Body of pancreas (tissue), 4 donors: ENCODE measurements at places on chromosomes 2 and 18.

GRCh38 chr2:220915092-220915623, 656.9 kb downstream of the EPHA4 start:
- no peak for DNase-seq

- no peak for DNase-seq
Measured at GRCh38 chr18:45066210-45066609, 385.5 kb downstream of the SETBP1 start.

- DNase-seq, result peak; percentile 60
Measured at GRCh38 chr2:175203621-175204496, 22.3 kb upstream of the ATP5MC3 start.

- DNase-seq, result no peak
Measured at GRCh38 chr2:222747526-222748160, 76.2 kb downstream of the MOGAT1 start.

DNA sequence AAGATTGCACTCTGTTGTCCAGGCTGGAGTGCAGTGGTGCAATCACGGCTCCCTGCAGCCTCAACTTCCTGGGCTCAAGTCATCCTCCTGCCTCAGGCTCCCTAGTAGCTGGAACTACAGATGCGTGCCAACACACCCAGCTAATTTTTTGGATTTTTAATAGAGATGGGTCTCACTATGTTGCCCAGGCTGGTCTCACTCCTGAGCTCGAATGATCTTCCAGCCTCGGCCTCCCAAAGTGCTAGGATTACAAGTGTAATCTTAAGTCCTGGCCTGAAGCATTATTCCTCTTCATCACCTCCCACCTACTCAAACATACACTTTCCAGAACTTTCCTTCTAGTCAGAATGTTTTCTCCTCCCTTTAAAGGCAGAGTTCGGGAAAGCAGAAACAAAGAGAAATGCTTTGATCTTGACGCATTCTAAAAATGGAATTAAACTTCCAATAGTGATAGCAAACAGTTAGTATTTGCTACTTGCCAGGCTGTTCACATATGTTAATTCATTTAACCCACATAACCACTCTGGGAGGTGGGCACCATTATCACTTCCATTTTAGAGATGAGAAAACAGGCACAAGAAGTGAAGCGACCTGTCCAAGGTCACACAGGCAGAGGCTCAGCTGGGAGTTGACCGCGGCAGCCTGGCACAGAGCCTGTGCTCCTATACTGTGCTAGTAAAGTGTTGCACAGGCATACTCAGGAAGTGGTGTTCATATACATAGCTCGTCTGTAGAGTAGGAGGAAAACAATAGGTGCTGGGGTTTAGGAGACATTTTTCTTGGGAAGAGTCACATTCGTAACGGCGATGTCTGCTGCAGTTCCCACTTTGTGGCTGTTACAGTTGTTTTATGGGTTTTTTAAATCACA, 24.6 kb downstream of the TEX44 start:
- no peak for DNase-seq

DNA sequence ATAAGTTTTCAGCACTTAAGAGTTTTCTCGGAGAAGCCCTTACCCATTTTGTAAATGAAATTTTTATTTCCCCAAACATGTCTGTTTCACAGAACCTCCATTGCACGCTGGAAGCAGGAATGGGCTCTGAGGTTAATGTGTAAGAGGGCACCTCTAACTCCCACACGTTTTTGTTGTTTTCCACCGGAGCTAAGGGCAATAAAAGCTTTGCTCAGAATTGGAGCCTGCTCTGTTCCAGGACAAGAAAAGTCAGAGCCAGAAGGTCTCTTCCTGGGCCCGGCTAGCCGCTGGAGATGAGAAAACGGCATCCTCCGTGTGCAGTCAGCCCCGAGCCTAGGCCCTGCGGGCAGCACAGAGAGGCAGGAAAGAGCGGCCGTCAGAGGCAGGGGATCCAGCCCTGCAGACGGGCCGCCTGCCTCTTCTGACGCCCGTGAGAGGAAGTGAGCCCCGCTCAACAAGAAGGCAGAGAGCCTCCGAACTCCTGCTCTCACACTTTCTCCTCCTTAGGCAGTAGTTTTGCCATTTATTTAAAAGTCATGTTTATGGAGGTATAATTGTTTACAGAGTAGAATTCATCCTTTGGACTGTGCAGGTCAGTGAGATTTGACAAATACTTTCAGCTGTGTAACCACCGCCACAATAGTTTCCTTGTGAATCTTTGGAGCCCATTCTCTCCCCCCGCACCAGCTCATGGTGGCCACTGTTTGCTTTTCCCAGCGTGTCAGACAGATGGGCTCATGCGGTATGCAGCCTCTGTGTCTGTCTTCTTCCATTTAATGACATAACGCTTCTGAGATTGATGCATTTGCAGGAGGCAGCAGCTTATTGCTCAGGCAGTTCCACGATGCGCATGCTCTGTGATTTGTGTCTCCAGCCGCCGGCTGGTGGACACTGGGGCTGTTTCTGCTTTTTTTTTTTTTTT, 117.3 kb downstream of the GALR1 start:
- peak; percentile 78 for DNase-seq

DNA sequence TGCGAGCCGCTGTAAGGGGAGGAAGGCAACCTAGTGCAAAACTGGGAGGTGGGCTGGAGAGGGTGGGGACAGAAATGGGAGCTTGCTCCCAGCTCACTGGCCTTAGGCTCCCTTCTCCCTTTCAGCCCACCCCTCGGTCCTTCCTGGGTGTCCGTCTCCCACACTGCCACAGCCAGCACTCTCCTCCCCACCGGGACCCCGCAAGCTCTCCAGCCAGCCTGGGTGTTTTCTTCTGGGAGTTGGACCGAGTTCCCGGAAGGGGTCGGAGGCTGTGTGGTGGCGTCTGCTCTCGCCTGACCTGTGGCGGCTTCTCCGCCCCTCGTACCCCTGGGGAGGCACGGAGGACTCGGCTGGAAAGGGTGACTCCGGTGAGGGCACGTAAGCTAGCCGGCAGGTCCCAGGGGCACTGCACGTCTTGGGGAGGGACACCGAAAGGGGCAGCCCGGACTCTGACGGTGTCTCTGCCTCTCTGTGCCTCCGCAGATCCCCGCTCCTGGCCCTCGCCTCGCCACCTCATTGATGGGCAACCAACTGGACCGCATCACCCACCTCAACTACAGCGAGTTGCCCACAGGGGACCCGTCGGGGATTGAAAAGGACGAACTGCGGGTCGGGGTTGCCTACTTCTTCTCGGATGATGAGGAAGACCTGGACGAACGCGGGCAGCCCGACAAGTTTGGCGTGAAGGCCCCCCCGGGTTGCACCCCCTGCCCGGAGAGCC, 1.1 kb downstream of the LRATD1 start:
- peak; percentile 25 for DNase-seq

GRCh38 chr18:43635397-43635796, 358.1 kb upstream of the SYT4 start:
- no peak for DNase-seq

DNA sequence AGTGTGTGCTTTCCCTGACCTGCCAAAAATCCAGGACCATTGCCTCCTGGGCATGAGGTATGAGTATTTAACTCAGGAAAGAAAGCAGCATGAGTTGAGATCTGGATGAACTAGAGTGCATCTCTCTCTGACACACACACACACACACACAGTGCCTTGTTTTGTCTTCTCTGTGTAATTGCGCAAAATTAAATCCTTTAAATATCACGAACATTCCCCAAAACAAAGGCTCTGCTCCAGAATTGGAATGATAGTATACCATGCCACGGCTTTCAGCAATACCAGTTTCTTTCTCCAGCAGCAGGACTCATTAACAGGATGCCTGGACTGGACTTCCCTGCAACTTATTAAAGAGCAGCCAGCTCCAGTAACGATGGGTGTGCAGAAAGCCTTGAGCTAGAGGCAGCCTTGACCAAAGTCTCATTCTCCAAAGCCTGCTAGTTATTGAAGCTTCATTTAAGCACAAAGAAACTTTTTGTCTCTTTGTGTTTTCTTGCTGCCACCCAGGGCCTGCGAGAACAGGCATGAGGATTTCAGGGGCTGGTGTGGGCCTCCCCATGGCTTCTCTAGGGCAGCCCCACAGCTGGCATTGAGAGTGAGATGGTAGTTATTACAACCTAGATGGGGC, 101.7 kb downstream of the NRP2 start:
- no peak for DNase-seq

DNA sequence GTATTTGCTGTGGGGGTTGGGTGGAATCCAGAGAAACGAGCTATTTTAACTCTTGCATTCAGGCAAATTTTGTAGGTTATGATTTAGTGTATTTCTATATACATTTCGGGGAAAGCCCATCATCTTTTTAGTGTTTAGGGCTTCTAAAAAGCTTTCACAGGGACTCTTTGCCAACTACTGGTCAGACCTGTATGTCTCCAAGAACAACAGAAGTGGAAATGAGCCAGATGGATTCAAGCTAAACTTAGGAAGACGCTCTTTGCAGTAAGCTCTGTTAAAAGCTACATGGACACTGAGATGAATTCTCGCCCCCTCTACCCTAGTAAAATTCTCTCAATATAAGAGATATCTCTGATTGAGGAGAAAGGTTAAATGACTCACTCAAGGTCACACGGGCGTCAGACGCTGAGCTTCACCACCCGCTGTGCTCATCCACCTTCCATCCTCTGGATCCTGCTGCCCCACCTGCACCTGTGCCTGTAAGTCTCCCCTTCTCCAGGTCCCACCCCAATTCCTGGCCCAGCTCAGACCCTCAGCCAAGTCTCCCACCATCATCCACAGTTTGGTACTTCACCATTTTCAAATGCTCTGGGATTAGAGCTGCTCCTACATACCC, 85.6 kb downstream of the MARCHF4 start:
- no peak for DNase-seq

GRCh38 chr2:64743739-64744330, 90.1 kb upstream of the SERTAD2 start:
- DNase-seq, result no peak

DNA sequence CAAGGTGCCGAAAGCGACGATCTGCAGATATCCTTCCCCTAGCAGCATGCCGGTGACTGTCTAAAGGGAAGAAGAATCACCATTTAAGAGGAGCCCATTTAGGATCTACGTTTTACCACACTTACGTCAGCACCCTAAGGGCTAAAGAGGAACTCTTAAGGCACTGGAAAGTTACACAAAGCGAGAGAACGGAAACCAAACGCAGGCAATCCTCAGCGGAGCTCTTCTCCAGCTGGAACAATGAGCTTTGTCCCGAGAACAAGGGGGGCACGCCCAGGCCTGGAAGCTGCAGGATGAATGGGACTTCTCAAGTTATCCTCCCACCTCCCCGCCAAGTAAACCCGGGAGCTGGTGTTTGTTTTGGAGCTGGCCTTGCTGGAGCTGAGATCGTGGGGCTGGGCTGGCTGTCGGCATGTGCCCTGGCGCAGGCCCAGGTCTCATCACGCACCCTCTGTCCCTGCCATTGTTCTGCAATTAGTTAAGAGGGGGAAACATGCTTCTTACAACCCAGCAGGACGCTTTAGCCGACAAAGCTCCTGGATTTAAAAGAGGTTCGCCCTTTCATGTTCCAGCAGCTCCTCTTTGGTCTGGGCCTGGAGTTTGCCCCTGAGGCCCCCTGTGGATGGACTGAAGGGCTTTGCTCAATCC, 36.4 kb downstream of the PXDN start:
- DNase-seq, result peak; percentile 31

- DNase-seq, result peak; percentile 29
Measured at GRCh38 chr2:157441072-157441454, 2.8 kb downstream of the CYTIP start.

GRCh38 chr2:37412231-37412630, 67.8 kb downstream of the QPCT start:
- no peak for DNase-seq

- no peak for DNase-seq
Measured at GRCh38 chr2:82591718-82592117, 1867.4 kb downstream of the SUCLG1 start.

DNA sequence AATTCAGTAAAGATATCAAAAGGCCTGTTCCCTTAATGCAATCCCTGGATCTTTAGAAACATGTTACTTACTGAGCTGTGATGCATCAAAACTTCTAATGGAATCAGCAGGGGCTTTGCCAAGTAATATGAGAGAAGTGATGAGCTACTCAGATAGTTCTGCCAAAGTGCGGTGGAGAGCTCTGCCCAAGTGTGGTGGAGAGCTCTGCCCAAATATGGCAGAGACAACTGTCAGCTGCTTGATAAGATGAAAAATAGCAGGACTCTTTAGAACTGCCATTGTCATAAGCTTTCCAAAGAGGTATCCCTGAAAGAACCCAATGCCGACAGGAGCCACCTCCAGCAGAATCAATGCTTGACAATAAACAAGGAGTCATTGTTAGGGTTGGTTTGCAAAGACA, 167.9 kb upstream of the SLC39A10 start:
- DNase-seq, result no peak

DNA sequence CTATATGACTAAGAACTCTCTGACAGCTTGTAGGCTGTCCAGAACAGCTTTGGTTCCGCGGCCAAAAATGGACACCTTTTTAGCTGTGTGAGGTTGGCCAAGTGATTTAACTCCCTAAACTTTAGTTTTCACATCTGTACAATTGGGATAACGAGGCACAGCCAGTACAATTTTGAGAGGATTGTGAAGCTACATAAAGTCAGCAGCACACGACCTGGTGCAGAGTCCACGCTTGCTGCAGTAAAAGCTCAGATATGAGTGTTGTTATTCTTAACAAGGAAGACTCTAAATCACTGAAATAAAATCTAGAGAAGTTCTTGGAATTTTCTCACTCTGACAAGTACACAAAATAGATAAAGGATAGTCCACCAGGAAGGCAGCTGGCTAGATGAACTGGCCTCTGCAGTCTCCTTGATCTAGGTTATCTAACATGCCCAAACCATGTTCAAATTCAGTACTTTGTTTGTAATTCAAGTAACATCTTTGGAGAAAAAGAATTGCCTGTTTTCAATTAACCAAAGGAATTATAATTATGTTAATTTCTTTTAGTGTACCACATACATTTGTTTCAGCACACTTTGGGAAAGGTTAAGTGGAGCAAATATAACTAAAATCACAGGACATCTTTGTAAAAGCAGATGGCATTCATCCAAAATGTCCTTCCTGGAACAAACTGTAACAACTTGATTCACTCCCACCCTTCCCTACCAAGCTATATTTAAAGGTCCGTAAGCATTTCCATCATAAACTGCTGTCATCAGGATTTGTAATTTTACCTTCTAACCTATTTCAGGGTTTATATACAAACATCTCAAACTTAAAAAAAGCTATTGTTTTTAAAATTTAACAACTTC, 201.7 kb upstream of the STK17B start:
- DNase-seq, result no peak

DNA sequence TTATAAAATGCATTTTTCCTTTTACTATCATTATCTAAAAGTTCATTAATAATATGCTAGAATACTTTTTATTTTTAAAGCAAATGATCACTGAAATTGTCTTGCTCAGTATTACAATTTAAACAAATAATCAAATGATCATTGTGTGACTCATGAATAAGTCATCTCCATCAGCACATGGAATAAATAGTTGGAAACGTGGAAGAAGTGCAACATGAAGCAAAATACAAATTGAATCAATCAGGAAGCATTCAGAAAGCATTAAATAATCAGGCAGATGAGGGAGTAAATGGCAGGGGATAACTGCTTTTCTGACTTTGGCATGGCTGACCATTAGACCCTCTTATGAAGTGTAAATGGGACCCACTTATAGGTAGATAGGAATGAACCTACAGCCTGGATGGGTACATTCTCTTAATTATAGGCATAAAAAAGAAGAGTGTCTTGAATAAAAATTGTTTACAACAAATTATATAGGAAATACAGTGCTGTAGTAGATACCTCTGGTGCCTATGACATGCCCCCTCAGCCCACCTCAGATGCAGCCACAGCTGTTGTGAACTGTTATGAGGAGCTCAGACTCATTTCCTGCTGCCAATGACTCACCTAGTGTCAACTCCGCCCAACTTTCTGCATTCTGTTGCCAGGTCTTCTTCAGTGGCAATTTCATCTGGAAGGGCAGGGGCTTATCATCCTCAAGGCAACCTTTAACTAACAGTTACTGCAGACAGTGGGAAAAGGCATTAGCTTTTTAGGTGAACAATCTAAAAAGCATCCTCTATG, 936.0 kb downstream of the TRIB2 start:
- no peak for DNase-seq
